ENCODE measurements at places on chromosomes 5 and 9.

GRCh38 chr5:168327994-168328393, 36.5 kb downstream of the WWC1 start:
- no peak for DNase-seq

- no peak for DNase-seq
These were observed 123.7 kb downstream of the PDE4D start for GRCh38 chr5:59769832-59770231.

DNA sequence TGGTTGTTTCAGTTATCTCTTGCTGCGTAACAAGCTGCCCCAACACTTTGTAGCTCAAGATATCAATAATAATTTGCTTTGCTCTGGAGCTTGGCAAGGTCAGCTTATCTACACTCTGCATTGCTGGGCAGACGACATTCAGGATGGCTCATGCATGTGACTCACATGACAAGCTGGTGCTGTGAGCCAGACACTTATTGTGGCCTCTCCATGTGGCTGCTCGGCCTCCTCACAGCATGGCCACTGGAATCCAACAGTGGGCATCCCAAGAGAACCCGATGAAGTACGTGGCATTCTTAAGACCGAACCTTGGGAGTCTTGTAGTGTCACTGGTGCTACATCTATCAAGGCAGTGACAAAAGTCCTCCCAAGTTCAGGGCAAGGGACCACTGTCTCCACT, 94.2 kb upstream of the MVB12B start:
- DNase-seq = no peak

GRCh38 chr5:60959156-60959555, 14.2 kb downstream of the NDUFAF2 start:
- no peak for DNase-seq

Measured in effector CD4-positive, alpha-beta T cell (primary cell).